ENCODE measurements at places on chromosomes 7 and 10.

DNA sequence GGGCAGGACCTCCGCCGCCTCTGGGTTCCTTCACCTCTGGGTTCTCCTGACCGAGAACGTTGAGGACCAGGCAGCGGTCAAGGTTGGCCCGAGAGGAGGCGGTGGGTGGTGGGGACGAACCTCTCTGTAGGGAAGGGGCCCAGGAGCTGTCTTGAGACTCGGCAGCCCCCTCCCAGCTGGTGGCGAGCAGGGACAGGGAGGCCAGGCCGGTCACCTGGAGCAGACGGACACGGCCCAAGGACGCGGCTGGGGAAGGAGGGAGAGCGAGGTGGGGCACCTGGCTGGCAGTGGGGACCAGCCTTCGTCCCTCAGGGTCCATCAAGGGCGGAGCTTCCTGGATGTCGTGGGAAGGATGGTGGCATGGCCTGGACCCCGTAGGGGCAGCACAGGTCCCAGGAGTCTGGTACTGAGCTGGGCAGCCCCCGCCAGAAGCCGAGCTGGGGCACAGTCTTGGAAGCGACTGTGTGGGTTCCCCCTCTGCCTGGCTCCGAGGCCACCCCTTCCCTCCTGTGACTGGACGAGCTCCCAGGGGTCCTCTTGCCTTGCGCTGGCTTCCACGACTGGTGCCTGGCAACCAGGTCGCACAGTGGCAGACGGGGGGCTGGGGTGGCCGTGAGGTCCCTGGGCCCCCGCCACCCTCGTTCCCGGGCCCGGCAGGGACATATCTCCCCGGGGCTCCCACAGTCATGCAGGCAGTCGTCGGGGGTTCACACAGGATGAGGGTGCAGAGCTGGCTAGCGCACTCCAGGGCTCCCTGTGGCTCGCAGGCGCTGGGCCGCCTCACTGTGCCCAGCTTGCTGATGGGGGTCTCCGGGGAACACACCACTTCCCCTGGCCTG is 89.9 kb downstream of the DNAJB6 start:
- DNase-seq = no peak

DNA sequence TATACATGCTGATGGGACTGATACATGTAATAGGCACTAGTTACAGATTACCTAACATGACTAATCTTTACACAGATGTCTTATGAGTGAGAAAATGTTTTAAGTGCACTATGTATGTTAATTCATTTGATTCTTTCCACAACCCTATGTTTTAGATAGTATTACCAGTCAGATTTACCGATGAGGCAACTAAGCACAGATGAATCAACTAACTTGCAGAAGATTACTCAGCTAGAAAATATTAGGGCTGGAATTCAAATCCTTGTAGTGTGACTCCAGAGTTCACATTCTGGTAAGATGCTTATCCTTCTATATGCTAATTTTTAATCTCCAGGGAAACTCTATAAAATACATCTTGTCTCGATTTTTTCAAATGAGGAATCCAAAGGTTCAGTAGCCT is 964.9 kb downstream of the REEP3 start:
- DNase-seq = no peak

- no peak for DNase-seq
These were observed 111.9 kb upstream of the FAM20C start for GRCh38 chr7:80259-81067.

GRCh38 chr10:132539431-132539839 is 1.8 kb downstream of the INPP5A start:
- no peak for DNase-seq

GRCh38 chr7:78407031-78407430 is 608.5 kb downstream of the PHTF2 start:
- no peak for DNase-seq

Measured in suppressor macrophage (primary cell).